PC-3 (cell line): ENCODE measurements at places on chromosomes 5 and 9. TPM values are rescaled to one million over a fixed set of nuclear protein-coding genes. Genes with fewer than 3 reads are reported as not detected.

- no peak for DNase-seq
Measured at GRCh38 chr5:148414833-148415232, 31.1 kb downstream of the FBXO38 start.

DNA sequence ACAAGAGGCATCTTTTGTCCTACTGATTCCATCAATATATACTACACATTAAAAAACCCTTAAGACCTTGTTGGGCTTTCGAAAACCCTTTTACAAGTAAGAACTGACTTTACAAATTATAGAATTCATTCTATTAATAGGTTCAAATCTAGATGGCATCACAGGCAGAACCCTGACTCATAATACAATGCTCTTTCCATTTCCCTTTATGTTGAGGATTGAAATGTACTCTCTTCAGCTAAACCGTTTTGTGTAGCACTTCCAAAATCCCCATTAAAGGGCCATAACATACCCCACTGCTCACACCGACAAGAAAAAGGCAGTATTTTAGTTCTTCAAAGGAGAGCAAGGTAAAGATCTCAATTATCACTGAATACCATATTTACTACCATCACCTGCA is 11.2 kb downstream of the CSNK1A1 start:
- no peak for DNase-seq

DNA sequence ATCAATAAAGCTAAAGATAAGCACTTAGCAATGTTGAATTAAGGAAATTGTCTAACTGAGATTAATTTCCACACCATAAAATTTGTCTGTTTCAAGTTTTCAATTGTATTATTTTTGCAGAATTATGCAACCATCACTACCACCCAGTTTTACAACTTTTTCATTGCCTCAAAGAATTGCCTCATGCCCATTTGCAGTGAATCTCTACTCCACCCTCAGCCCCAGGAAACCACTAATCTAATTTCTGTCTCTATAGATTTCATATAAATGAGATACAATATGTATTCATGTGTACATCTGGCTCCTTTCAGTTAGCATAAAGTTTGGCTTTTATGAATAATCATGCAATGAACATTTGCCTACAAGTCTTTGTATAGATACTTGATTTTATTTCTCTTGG is 72.9 kb downstream of the PTCD2 start:
- no peak for DNase-seq

SLC6A18 gene
- not detected in 2 replicates for total RNA-seq

GMCL2 gene
- total RNA-seq: not detected in 2 replicates

CCDC152 gene
- not detected in 2 replicates for total RNA-seq

WHRN gene
- total RNA-seq: 10.5 and 15.3 TPM in 2 replicates

KIF12 gene
- total RNA-seq: 4.4 and 6.3 TPM in 2 replicates
